RPMI7951 (cell line): ENCODE measurements at places on chromosomes 3 and 15. TPM values are rescaled to one million over a fixed set of nuclear protein-coding genes. Genes with fewer than 3 reads are reported as not detected.
A peak's percentile ranks its signal among the peaks of the same experiment; 100 is the strongest.

DNA sequence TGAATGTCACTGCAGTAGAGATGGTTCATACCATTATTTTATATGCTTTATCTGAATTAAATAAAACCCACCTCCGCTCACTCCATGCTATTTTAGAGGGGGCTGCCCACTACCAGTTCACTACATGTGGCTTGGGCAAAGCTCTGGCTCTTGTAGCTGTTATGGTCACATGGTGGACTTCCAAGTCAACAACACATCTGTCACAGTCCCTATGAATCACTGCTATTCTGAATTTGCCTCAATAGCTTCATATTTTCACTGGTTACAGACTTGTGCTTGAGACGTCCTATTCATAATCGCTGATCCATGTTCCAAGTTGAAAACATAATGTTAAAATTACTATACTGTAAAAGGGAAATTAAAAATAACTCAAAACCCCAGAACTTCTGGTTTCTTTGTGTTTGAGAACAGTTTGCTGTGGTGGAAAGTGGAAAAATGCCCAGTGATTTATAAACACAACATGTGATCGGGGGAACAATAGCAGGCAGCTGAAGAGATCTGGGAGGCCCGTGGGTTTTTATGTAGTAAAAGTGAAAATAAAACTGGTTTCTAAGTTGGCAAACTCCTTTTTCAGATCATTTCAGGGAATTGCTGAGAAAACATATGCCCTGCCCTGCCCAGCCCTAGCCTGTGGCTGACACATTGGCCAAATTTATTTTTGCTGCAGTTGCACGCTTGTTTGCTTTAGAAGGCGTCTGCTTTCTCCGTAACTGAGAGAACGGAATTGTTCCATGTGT lies 128.8 kb upstream of the PRR23C start:
- DNase-seq, result peak; percentile 84

GRCh38 chr3:9794400-9794799 lies 1.5 kb downstream of the ARPC4 start:
- no peak for DNase-seq

DNA sequence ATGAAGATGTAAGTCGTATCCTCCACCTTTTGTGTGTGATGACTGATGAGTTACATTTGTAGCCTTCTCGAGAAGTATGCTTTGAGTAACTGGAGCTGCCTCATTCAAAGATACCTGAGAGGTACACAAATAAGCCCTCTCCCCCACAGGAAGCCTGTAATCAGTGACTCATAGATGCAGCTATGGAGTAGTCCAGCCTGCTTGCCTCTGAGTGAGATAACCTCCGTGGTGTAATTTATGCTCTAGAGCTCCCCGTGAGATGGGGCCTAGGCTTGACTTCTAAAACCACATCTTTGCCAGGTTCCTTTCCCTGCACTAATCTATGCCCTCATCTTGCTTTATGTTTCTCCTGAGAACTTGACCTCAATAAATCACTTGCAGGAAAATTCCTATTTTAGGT lies 291.7 kb downstream of the SUCLG2 start:
- DNase-seq, result no peak

DNA sequence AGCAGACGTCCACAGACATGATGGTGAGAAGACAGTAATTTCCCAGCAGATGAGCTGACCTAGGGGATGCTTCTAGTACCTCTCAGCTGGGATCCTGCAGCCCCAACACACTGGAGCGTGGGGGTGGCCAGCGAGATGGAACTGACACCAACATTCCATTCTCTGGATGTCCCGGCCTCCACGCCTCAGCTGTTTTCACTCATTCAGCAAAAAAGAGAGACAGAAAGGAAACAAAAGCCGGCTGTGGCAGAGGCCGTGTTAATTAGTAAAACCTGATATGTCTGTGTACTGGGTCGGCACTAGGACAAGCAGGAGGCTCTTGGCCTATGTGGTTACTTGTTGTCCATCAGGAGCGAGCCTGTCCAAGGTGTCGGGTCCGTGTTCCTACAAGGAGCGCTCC lies 82.6 kb upstream of the MYZAP start:
- no peak for DNase-seq

DNA sequence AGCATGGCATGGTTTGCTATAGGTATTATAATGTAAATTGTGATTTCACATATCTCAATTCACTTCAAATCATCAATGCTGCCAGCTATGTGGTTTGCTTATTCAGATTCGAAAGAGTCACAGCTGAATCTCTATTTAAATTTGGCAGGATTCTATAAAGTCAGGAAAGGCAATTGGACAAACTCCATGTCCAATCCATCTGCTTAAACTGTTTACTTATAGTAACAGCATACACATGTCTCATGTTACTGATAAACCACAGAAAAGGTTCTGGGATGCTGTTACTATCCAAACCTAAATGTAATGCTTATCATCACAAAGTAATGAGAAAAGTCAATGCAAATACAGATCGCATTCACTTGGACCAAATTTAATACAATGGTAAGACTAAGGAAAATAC lies 229.7 kb downstream of the ISL2 start:
- no peak for DNase-seq

DNA sequence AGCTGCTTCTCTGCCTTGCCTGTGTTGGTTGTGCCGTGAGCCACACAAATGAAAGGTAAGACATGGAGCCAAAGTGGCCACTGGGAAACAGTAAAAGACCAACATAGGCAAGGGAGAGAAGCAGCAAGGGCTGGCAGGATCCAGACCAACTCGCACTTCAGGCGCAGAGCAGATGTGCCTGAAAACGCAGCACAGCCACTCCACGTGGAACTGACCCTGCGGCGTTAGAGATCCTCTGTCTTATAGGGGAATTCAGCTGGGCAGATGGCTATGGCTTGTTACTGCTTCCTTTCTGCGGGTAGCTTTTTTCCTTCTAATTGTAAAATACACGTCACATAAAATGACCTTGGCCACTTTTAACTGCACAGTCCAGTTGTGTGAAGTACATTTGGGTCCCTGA lies 10.4 kb upstream of the GHRL start:
- no peak for DNase-seq

DNA sequence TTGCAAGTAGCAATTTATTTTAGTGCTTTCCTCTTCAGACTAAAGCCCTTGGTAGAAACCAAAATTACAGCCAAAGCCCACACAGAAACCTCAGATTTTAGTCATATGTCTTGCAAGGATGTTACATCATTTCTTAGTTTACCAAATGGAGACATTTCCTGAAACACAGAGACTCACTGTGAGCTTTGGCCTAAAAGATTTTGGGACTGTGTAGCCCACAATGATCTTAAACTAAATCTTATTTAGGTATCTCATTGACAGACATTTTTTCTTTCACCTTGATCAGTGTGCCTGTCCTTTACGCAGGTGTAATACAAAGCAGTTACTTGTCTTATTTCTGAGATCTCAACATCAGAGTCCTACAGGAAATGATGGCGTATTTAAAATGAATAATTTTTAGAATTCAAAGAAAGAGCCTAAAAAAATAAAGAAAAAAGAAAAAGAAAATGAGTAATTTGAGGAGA lies 27.8 kb upstream of the AP4E1 start:
- DNase-seq, result peak; percentile 24

GRCh38 chr3:126422571-126423091 lies 27.9 kb downstream of the CFAP100 start:
- DNase-seq, result no peak

- DNase-seq, result no peak
These were observed 624.2 kb downstream of the NTRK3 start for GRCh38 chr15:87632364-87632763.

DNA sequence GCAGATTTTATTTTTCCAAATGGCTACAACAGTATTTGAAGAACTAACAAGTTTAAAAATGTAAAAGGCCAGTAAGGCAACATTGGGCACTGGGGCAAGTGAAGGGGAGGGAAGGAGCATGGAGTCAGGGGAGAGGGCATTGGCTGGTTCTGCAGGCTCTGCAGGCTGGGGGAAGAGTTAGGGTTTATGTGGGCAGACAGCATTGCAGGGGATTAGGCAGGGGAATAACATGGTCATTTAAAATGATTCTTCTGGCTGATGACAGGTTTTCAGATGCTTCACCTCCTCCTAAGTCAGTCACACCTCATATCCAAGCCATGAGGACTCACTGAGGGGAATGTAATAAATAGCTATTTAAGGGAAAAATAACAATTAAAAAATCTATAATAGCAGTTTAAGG lies 52.6 kb downstream of the BTD start:
- no peak for DNase-seq

DNA sequence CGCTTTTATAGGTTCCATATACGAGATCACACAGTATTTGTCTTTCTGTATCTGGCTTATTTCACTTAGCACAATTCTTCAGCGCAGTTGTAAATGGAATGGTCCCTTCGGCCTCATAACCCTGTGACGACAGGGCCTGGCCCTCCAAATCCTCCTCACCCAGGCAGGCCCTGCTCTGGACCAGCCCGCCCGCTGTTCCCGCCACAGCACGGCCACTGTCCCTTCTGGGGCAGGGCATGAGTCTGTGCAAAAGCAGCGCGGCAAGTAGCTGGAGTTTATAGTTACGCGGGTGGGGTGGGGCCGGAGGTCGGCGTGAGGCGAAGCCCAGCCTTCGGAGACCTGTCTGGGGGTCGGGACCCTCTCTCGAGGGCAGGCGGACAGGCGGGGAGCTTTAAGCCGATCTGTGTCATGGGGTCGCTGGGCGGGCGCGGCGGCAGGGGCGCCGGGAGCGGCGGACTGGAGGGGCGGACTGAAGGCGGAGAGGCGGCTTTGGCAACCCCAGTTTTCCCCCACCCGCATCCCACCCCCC lies 543 bp downstream of the ARPIN start:
- DNase-seq, result peak; percentile 51

DNA sequence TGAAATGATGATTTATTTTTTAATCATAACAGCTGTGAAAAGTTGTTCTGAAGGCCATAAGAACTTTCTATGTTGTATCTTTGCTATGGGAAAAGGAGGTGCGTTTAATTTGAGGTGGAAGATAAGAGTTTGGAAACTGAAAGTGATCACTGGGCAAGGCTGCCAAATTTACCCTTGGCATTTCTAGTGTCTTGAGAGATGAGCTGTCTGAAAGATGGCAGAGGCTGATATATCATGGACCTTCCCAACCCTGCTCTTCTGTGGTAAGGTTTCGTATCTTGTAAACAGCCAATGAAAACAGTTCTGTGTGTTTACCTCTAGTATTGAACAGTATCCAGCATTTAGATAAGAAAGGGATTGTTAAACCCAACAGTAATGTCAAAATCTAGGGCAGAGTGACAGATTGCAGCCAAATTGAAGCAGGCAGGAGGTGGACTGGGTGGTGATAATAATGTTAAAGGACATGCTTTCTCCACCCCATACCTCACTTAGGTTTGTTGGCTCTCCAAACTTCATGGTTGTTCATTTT lies 15.8 kb upstream of the NFKBIZ start:
- no peak for DNase-seq

- DNase-seq, result peak; percentile 50
These were observed 129.0 kb upstream of the ARHGEF3 start for GRCh38 chr3:56930706-56931105.

- DNase-seq, result peak; percentile 16
These were observed 180.2 kb upstream of the CBLB start for GRCh38 chr3:106048946-106049481.

DNA sequence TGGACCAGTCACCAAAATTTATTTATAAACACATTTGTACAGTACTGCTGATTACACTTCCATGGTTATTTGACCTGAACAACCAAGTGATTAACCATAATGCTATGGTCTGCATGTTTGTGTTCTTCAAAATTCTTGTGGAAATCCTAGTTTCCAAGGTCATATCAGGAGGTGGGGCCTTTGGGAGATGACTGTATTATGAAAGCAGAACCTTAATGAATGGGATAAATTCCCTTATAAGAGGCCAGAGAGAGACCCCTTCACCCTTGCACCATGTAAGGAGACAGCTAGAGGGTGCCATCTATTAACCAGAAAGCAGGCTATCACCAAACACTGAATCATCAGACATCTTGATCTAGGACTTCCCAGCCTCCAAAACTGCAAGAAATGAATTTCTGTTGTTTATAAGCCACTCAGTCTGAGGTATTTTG lies 1.9 kb downstream of the SCAPER start:
- DNase-seq, result peak; percentile 44

DNA sequence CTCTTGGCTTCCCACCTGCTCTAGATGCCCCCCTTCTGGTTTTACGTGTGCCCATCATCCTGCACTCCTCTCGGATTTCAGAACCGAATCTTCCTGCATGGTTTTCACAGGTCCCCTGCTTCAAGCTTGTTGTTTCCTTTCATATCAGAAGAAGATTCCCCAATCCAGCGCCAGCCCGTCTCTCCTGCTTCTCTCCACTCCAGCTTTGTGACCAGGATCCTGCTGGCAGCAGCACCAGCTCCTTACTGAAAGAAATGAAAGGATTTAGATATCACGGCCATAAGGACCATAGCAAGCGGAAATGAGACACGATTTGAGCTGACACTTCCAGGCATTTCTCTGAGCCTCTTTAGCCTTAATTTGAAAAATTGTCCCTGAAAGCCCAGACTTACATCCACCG lies 180.3 kb upstream of the UBE3A start:
- no peak for DNase-seq

DNA sequence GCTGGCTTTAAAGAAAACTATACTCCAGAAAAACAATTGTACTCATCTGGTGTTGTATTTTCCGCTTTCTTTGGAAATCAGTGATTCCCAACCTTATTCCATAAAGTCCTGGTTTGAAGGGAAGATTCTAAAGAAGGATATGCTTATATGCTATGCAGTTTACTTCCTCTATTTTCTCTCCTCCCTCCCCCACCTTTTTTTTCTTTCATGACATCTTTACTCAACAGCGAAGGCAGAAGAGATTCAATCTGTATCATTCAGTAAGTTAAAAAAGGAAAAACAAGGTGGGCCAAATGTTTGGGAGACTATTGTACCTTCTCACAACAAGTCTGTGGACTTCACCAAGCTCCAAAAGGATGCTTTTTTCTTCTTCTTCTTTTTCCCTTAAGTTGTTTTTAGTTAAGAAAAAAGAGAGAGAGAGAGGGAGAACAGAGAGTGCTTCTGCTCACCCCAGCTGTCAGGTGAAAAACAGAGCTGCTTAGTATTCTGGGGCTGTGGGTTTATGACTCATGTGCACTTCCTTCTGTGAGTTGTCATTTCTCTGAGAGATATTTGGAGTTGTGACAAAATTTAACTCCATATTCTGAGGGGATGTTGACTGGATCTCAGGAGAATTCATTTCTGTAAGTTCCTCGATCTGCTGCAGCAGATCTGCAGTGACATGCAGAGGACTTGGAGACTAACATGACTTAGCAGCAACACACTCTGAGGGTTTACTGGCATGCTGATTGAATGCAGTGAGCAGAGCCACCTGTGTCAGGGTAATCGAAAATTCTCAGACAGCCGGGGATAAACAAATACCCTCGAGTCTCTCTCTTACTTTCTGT lies 70.7 kb downstream of the SSR3 start:
- peak; percentile 86 for DNase-seq

GRCh38 chr3:156107504-156107903 lies 12.9 kb upstream of the KCNAB1 start:
- no peak for DNase-seq

Gene USP19
- 29.1 and 42.4 TPM in 2 replicates for total RNA-seq

Gene TICRR
- 9.0 and 11.7 TPM in 2 replicates for total RNA-seq

Gene AP3S2
- 56.0 and 61.0 TPM in 2 replicates for total RNA-seq

Gene DNAH1
- 0.48 and 0.78 TPM in 2 replicates for total RNA-seq

Gene PRR20G
- not detected in 2 replicates for total RNA-seq

Gene IQCF5
- not detected in 2 replicates for total RNA-seq

Gene SLC6A20
- total RNA-seq, result under 0.01 TPM in 1 of 2 replicates, not detected in the other

Gene SERINC4
- not detected in 2 replicates for total RNA-seq

Gene MLH1
- total RNA-seq, result 74.1 and 85.8 TPM in 2 replicates

Gene MORC1
- total RNA-seq, result not detected in 2 replicates
